Activated CD8-positive, alpha-beta memory T cell treated with anti-CD3 and anti-CD28 coated beads for 4 hours (primary cell): ENCODE measurements at places on chromosomes 2 and 18.

DNA sequence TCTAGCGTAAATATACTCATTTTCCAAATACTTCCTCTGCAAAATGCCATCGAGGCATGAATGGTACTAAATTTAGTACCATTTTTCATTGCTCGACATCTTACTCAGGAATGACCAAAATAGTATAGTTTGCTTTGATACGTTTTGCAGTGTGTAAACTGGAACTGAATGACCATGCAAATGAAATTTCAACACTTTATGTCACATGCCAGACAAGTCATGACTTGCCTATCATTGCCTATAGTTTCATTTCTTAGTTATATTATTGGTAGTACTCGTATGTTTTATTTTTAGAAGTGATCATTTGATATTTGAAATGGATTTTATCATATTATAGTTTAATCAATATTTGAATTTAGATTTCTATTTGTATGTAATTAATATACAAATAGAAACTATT, 9.1 kb downstream of the MSTN start:
- DNase-seq = no peak

- DNase-seq = no peak
Measured at GRCh38 chr2:130846686-130847375, 10.1 kb downstream of the ARHGEF4 start.

- peak; percentile 14 for DNase-seq
Measured at GRCh38 chr2:234368861-234369261, 128.0 kb downstream of the ARL4C start.

GRCh38 chr18:44039826-44040225, 640.9 kb upstream of the SETBP1 start:
- no peak for DNase-seq
